ENCODE measurements at places on chromosomes 16 and 17.

GRCh38 chr16:8828541-8829165 is 31.0 kb downstream of the PMM2 start:
- DNase-seq, result no peak

DNA sequence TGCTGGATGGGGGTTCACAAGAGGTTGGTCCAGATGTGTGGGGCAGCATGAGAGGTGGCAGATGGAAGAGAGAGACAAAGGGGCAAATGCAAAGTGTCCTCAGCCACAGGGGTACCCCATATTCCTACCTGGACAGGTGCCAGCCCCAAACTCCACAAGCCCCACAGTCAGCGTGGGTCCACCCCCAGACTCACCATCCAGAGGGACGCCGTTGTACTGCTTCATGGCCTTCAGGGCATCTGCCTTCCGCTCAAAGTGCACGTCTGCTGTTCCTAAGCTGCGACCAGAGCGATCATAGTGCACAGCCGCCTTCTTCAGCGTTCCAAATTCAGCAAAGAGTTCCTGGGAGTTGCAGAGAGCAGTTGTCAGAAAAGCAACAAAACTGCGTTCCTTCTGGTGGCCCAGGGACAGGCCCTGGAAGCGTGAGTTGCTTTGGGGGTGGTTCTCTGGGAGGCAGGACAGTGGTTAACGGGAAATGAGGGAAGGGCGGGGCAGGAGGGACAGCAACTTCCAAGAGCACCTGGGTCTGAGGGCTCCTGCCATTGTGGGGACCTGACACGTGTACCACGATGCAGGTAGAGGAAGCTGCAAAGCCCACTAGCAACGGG is 2.3 kb downstream of the ALYREF start:
- DNase-seq, result no peak

GRCh38 chr17:75588596-75589011 is 1.0 kb downstream of the MYO15B start:
- DNase-seq, result no peak

DNA sequence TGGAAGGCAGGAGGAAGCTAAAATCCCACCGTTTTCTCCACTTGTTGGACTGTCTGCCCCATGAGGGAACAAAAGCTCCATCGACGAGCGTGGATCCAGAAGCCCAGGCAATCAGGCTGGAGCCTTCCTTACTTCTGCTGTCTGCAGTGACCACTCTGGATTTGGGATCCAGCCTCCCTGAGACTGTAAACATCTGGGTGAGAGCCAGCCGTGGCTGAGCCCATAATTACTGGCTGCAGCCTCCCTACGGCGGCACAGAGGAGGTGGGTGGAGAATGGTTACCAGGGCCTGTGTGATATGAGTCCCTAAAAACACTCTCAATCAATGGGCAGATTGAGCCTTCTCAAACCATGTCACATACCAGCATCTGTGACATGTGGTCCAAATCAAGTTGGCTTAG is 158.2 kb downstream of the FOXL1 start:
- DNase-seq, result no peak

- DNase-seq, result no peak
Observed at GRCh38 chr16:733382-734207, 6.7 kb downstream of the HAGHL start.

GRCh38 chr16:56549744-56550385 is 15.0 kb upstream of the MT4 start:
- no peak for DNase-seq

GRCh38 chr16:84360170-84360569 is 8.2 kb upstream of the ATP2C2 start:
- DNase-seq, result no peak

- DNase-seq, result peak; percentile 87
Observed at GRCh38 chr17:41052566-41052965, 2.5 kb downstream of the KRTAP2-2 start.

GRCh38 chr16:57522960-57523359 is 13.4 kb downstream of the CCDC102A start:
- no peak for DNase-seq

DNA sequence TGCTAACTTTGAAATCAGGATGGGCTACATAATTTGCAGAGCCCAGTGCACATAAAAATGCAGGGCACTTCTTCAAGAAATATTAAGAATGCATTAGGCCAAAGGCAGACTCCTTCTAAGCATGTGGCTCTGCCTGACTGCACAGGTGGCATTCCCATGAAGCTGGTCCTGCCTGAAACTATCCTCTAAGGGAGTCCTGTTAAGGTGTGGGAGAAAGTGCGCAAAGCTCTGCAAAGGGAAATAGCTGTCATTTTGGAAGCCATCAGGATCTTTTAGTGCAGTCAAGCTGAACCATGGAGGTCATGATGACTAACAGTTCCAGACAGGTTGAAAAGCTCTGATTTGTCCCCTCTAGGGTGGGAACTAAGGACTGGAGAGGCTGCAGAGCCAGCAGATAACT is 41.9 kb upstream of the CRHR1 start:
- DNase-seq, result no peak

DNA sequence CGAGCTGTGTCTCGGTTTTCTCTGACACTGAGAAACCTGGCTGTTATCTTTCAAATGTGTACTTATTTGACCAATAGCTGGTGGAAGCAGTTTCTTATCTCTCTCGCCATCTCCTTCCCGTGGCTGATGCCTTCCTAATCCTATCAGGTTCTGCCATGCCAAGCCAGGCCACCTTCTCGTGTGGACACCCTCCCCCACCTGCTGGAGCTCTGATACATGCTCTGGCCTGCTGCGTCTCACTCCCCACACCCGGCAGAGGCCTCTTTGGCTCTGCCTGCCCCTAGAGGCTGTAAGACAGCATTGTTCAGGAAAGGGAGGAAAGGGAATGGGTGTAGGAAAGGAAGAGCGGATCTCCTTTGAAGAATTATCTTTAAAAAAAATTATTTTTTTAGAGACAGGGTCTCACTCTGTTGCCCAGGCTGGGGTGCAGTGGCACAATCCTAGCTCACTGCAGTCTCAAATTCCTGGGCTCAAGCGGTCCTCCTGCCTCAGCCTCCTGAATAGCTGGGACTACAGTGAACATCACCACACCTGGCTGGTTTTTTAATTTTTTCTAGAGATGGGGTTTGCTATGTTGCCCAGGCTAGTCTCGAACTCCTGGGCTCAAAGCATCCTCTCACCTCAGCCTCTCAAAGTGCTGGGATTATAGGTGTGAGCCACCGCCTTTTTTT is 7.5 kb upstream of the ARMC5 start:
- peak; percentile 79 for DNase-seq

DNA sequence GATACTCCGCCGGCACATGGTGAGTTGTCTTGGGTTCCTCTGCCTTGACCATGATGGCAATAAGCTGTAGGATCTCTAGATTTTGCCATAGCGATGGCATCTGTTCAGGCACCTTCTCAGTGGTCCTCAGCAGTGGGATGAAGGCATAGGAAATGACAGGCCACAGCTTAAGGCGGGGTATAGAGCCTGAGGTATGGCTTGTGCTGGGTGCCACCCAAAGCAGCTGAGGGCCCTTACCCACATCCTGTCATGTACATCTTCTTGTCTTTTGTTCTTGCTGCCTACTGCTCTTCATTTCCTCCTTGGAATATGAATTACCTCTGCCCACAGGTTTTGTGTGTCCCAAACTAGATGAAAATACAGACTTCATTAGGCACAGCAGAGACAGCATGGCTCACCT is 29.5 kb downstream of the KAT7 start:
- DNase-seq, result no peak

DNA sequence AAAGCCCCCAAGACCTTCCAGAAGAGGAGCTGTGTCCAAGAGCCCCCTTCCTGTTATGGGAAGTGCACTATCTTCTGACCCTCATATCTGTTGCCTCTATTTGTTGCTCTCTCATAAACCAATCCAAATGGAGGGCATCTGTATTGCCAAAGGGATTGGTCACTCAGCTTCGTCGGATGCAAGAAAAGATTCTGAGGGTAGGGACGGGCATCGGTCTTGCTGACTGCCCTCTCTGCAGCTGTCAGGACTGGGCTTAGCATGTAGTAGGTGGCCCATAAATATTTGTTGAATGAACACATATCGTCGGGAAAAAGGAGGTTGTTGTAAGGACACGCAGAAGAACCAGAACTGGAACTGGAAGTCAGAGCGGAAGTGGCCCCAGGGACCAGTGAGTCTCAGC is 44.1 kb downstream of the CCDC42 start:
- no peak for DNase-seq

DNA sequence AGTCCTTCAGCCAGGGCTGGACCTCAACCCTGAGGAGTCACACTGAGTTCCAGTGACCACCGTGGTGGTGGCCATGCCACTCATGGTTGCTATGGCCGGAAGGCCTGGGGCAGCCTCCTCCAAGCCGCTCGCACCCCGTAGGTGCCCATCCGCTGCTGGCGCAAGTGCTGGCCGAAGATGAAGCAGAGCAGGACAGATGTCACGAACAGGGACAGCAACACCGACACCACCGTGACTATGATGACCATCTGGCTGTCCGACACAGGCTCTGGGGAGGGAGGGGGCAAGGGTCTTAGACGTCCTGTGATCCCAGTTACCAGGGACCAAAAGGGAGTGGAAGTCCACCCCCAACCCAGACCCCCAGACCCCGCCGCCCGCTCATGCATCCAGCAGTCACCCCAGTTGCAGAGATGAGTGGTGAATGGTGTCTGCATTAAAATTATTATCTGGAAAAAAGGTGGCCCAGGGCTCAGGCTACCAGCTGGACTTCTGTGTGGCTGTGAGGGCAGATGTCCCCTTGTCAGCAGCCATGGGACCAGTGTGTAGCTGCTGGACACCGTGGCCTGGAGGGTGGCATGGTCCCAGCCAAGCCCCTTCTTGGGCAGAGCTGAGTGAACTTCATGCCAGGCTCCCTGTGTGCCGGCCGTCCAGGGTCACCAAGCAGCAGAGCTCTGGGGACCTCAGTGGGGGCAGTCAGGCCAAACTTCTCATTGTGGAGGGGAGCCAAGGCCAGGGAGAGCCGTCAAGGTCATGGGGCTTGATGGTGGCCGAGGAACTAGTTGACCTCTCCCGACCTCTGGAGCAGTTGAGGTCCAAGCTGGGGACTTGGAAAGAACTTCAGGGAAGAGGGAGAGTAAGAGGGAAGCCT is 4.7 kb downstream of the PRR29 start:
- DNase-seq, result no peak

- no peak for DNase-seq
Observed at GRCh38 chr16:74699666-74700065, 996 bp downstream of the MLKL start.

GRCh38 chr17:44487170-44487569 is 16.0 kb downstream of the GPATCH8 start:
- DNase-seq, result no peak

DNA sequence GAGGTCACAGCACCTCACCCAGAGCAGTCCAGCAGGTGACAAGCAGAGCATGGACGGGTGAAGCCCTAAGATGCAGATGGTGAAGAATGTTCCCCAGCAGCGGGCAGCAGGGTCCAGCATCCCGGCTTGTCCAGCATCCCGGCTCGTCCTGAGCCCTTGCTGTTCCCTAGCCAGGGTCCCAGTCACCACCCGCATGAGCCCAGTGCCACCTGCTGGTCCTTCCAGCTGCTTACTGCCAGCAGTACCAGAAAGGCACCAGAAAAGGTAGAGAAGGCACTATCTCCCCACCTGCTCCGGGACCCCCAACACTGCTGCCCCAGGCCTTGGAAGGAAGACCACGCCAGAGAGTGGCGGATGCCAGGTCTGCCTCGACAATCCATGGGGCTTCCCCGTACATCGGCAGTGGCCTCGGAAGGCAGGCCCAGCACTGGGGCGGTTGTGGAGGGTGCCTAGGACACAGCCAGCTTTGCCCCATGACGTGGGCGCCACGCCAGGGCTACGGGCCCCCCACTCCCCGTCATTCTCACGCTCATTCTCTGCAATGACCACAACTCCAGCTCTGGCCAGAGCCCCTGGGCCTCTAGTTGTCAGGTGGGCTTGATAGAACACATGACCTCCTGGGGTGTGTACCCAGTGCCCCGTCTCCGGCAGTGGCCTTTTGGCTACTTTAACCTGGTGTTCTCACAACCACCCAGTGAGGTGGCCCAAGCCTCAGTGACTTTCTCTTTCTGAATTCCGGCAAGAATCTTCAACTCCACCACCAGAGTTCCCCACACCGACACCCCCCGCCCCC is 1.4 kb downstream of the CENPX start:
- DNase-seq, result peak; percentile 77

DNA sequence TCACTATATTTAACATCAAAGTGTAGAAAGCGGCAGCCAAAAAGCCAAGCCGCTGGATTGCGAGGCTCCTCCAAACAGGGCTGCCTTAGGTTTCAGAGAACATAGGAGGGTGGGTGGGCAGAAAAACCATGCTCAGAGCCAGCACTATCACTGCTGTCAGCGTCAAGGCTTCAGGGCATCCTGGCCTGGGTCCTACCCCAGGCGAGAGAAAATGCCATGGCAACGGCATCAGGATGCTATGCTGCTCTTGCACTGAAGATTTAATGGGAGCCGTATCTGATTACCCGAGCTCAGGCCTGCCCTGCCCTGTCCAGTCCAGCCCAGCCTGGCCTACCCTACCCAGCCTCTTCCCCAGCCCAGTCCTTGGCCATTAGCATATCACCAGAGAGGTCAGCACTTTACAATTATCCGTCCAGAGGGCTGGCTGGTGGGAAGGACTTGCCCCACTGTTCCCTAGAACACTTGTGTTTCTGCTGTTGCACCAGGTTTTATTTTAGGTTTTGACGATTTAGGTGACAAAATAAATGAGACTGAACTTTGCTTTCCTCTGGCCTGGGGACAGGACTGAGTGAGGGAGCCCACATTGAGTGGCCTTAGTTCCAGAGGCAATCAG is 61.1 kb downstream of the TOM1L2 start:
- DNase-seq, result no peak

DNA sequence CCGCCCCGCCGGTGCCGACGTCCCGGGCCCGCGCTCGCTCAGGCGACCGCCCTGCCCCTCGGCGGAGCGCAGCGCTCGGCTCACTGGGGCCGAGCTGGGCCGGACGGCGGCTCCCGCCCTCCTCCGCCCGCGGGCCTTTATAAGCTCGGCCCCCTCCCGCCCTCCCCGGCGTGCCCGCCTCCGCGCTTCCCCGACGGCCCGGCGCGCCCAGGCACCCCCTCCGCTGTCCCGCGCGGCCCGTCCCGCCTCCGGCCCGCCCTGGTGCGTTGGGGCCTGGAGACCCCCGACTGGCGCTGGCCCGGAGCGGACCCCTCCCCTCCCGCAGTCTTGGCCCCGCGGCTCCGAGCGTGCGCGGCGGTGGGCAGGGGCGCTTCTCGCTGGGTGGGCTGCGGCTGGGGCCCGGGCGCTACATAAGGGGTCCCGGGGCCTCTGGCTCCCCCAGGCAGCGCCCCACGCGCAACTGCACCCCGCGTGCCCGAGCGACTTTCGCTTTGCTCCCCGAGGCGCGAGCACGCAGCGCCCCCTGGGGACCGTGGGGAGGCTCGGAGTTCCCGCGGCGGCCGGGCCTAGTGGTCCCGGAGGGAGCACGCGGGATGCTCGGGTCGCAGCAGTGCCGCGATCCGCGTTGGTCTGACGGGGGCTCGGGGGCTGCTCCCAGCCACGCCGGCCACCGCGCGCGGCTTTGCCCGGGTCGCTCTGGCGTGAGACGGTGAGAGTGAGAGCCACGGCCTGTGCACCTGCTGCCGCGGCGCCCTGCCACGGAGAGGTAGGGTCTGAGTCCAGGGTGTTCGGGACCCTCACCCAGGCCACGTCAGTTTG is at the start of gene PIEZO1:
PIEZO1 (minus strand) TSS at position 115 of the 819 bp plus-strand sequence. CDS start 256 bp downstream, outside the sequence.
- DNase-seq, result peak; percentile 61
